HuH-7.5 (cell line): ENCODE measurements at places on chromosomes 3 and 15.
A peak's percentile ranks its signal among the peaks of the same experiment; 100 is the strongest.

GRCh38 chr15:34331809-34332208 lies 5.8 kb downstream of the SLC12A6 start:
- no peak for DNase-seq

DNA sequence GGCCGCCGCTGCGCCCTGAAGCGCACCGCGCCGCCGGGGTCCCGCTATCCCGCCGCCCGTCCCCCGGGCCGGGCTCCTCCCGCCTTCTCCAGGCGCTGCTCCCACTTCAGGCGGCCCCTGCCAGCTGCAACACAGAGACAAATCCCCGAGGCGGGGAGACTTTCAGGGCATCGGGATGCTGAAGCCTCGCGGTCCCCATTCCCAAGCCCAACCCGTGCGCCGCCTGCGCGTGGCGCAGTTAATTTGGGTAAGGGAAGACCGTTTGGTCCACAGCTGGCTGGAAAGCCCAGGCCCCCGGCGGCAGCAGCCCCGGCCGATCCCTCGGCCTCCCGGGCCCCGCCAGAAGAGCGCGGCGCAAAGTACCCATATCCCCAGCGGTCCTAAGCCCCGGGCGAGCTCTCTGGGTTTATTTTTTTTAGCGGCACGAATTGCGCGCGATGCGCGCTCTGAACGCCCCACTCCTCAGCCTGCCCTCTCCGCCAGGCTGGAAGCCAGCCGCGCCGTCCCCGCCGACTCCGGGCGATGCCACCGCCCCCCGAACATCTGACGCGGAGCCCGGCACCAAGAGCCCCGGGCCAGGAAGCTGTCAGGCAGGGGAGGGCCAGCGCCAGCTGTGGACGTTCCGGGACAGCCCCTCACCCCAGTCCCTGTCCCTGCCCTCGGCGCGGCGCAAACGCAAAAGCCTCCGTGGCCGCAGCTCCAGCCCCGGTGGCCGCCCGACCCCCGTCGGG lies 517 bp downstream of the FBN1 start:
- peak; percentile 26 for DNase-seq

DNA sequence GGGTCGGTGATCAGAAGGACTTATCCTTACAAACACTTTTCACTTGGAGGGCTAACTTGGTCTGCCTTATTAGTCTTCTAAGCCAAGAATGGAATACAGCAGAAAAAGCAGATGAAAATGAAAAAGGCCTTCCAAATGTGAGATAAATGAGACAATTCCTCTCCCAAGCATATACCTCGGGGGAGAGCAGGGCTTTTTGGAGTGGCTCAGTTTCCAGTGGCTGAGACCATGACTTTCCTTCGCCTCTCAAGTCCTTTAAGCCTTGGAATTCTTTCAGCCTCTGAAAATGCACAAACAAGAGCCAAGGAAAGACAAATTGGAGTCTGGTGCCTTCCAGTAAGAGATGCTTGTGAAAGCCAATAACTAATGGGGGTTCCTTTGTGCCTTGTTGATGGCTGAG lies 130.9 kb downstream of the DTWD1 start:
- DNase-seq: no peak

DNA sequence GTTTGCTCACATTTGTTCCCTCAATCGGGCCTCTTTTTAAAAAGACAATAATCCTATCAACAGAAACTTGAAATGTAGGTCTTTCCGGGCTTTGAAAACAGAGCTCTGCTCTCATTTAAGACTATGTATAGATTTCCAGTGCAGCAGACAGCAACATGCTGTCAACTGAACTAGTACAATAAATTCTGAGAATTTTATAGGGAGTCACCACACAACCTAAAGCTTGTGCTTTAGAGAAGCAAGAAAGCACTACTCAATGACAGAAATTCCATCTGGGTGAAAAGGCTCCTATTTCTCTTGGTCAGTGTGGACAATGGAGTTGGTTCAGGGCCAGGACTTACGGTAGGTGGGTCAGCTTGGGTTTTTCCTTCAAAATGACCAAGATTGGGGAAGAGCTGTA lies 583.5 kb downstream of the ROBO1 start:
- DNase-seq: no peak

- DNase-seq: no peak
These were observed 59.9 kb upstream of the ADAMTS9 start for GRCh38 chr3:64747679-64748078.

- no peak for DNase-seq
These were observed 67.1 kb downstream of the GRM7 start for GRCh38 chr3:6928064-6928463.

- DNase-seq: no peak
These were observed 44.4 kb upstream of the B3GALNT1 start for GRCh38 chr3:161149529-161149928.

GRCh38 chr3:188658606-188659005 lies 504.6 kb downstream of the LPP start:
- DNase-seq: no peak
